ENCODE measurements at places on chromosomes 12 and 14.

DNA sequence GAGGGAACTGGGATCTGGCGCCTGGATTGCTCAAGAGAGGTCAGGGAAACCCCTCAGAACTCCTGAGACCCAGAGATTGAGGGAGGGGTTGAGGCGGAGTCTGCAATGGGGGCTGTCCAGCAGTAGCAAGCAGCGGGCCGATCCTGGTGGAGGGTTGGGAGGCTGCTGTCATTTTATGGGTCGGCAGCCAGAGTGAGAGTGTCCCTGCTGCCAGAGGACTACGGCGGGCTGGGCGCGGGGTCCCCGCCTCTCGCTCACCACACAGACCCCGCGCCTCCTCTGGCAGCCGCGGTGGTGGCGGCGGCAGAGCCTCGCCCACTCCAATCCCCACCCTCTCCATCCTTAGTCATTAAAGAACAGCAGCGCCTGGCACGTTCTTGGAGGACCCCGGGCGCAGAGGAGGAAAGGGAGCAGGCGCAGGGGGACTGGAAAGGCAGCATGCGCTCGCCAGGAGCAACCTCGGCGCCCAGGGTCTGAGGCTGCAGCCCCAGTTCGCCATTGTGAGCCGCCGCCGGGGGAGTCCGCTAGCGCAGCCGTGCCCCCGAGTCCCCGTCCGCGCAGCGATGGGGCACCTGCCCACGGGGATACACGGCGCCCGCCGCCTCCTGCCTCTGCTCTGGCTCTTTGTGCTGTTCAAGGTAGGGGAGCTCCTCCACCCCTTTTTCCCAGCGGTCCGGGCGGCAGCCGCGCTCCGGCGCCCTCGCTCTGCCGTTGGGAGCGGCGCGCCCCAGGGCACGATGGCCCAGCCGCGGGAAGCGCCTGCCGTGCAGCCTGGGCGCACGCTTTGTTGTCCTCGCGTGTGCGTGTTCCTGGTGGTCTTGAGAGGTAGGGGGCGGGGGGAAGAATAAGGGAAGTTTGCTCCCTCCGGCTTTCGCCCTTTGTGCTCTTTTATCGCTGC, at the start of gene PTPRO:
Gene PTPRO, plus strand, starts transcription at position 345 of the 898 bp plus-strand sequence.
- no peaks in the 10 kb centered on the region for H3K27me3 ChIP-seq
- DNase-seq: no peak
- no peaks in the 10 kb centered on the region for H3K4me1 ChIP-seq
- H3K27ac ChIP-seq: peak within 1 kb of the TSS; percentile 8

GRCh38 chr12:54413284-54414190, 5.5 kb downstream of the ITGA5 start:
- H3K27ac ChIP-seq: peak overlapping the region; percentile 37
- H3K4me3 ChIP-seq: peak overlapping the region; percentile 70
- H3K36me3 ChIP-seq: peaks cover 90% of the 10 kb centered on the region
- H3K27me3 ChIP-seq: no peaks in the 10 kb centered on the region
- peaks cover 24% of the 10 kb centered on the region for H3K4me1 ChIP-seq

- no peak for DNase-seq
- no peak overlapping the region for H3K27ac ChIP-seq
- peaks cover 11% of the 10 kb centered on the region for H3K4me1 ChIP-seq
- H3K36me3 ChIP-seq: no peaks in the 10 kb centered on the region
- no peak overlapping the region for H3K4me3 ChIP-seq
- H3K27me3 ChIP-seq: no peaks in the 10 kb centered on the region
Measured at GRCh38 chr12:19435831-19436497, 3.3 kb upstream of the AEBP2 start.

DNA sequence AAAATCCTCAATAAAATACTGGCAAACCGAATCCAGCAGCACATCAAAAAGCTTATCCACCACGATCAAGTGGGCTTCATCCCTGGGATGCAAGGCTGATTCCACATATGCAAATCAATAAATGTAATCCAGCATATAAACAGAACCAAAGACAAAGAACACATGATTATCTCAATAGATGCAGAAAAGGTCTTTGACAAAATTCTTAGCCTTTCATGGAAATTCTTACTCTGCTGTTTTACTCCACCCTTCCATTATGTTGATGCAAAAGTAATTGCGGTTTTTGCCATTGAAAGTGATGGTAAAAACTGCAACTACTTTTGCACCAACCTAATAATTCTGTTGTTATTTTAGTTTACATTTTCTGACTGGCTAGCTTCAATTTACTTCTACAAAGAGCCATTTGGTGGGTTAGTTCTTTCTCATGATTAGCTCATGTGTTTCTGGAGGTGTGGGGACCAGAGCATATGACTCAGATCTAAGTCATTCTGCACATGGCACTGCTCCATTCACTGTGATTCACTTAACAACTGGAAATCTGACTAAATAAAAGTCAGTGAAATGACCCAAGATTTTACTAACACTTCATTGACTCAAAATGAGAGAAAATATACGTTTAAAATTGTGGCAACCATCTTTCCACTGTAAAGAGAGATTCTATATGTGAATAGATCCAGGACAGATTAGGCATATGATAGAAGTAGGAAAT, 99.9 kb downstream of the TMTC3 start:
- H3K36me3 ChIP-seq: no peaks in the 10 kb centered on the region
- no peak for DNase-seq
- H3K4me1 ChIP-seq: no peaks in the 10 kb centered on the region
- H3K27me3 ChIP-seq: no peaks in the 10 kb centered on the region
- H3K4me3 ChIP-seq: no peak overlapping the region

GRCh38 chr12:26523708-26524150, 309.3 kb downstream of the ITPR2 start:
- no peaks in the 10 kb centered on the region for H3K36me3 ChIP-seq
- no peaks in the 10 kb centered on the region for H3K27me3 ChIP-seq
- H3K4me3 ChIP-seq: no peak overlapping the region
- DNase-seq: peak; percentile 93

- peaks cover 38% of the 10 kb centered on the region for H3K4me1 ChIP-seq
- no peaks in the 10 kb centered on the region for H3K27me3 ChIP-seq
- no peak overlapping the region for H3K4me3 ChIP-seq
- H3K27ac ChIP-seq: no peak overlapping the region
Measured at GRCh38 chr12:120247183-120247582, 18.3 kb downstream of the PXN start.

- H3K27ac ChIP-seq: no peak within 1 kb of the TSS
- no peak for DNase-seq
- H3K36me3 ChIP-seq: no peaks in the 10 kb centered on the region
- no peaks in the 10 kb centered on the region for H3K4me1 ChIP-seq
- no peak within 1 kb of the TSS for H3K4me3 ChIP-seq
- no peaks in the 10 kb centered on the region for H3K27me3 ChIP-seq
Measured at GRCh38 chr12:91111366-91112325, at the start of gene LUM. Gene LUM, minus strand, starts transcription at chr12:91111494. Its CDS starts 2,515 bp downstream, at chr12:91108979.

DNA sequence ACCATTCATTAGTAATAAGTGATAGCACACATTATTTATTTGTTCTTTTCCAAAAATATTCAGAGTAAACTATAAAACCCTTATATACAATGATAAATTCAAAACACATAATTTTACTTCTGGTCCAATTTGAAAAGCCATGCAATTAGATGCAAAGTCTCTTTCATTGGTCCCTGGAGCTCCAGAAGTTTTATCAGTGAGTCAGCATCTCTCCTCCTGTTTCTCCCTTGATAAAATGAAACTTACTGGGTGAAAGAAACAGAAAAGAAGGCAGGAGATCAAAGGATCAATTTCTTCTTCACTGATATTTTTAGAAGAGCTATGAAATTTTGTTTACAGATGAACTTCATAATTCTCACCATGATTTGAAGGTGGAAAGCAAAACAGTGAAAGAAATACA, 47.5 kb downstream of the IFNG start:
- H3K27ac ChIP-seq: no peak overlapping the region
- H3K27me3 ChIP-seq: no peaks in the 10 kb centered on the region
- no peak for DNase-seq
- H3K4me3 ChIP-seq: no peak overlapping the region

GRCh38 chr14:105205673-105206208, 24.6 kb upstream of the NUDT14 start:
- no peak overlapping the region for H3K4me3 ChIP-seq
- no peak overlapping the region for H3K27ac ChIP-seq
- H3K4me1 ChIP-seq: peaks cover 26% of the 10 kb centered on the region
- no peak for DNase-seq

GRCh38 chr12:111825509-111825908, 16.5 kb upstream of the MAPKAPK5 start:
- DNase-seq: no peak
- no peaks in the 10 kb centered on the region for H3K4me1 ChIP-seq
- no peak overlapping the region for H3K4me3 ChIP-seq
- H3K36me3 ChIP-seq: no peaks in the 10 kb centered on the region

DNA sequence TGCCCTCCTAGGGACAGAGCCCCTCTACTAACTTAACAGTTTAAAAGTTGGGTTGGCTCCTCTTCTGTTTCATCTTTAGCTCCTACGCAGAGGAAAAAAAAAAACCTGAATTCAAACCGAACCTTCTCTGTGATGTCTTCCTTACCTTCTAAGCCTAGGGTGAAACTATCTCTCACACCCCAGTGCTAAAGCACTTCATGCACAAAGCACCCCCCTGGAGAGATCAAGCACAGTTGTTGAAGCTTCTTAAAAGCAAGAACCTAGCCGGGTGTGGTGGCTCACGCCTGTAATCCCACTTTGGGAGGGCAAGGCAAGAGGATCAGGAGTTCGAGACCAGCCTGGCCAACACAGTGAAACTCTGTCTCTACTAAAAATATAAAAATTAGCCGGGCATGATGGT, 37.6 kb downstream of the CORO1C start:
- H3K4me1 ChIP-seq: peaks cover 15% of the 10 kb centered on the region
- H3K4me3 ChIP-seq: no peak overlapping the region
- H3K27me3 ChIP-seq: no peaks in the 10 kb centered on the region
- peaks cover 8% of the 10 kb centered on the region for H3K36me3 ChIP-seq
- no peak for DNase-seq

DNA sequence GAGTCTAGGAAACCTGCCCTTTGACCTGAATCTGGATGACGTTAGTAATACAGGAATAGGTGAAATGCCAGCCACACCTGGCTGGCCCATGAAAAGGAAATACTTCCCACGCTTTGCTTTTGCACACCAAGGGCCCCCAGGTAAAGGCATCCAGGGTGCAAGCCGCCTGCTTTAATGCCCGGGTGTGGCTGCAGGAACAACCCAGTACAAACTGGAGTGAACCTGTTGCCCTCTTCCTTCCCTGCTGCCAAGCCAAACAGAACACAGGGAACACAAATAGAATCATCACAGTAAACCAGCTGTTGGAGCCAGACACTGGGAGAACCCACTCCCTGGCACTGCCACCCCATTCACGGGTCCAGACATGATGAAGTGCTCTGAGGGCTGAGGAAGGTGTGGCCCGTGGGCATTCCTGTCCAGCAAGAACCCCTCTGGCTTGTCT, 24.2 kb upstream of the FOS start:
- no peak for DNase-seq
- H3K36me3 ChIP-seq: no peaks in the 10 kb centered on the region
- H3K4me3 ChIP-seq: no peak overlapping the region
- H3K4me1 ChIP-seq: peaks cover 24% of the 10 kb centered on the region
- no peaks in the 10 kb centered on the region for H3K27me3 ChIP-seq

DNA sequence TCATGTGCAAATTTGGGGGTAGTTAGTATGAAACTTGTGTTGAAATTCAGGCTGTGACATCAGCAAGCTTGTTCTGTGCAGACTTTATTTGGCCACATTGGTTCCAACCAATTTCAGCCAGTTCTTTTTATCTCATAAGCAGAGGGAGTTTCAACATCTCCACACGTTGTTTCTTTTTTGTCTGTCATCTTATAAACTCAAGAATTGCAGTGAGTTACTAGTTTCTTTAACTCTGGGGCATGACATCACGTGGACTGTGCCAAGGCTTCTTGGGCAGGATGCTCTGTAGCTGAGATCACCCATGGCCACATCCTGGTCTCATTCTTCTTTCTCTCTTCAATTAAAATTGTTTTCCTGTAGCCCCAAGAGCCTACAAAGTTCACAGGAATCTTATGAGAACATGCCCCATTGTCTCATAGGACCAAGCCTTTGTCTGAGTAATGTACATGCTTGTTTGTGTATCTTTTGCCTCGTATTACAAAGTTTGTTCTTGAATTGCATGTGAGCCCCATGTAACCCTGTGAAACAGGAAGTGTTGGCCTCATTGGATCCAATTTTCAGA, 982.0 kb upstream of the TMEM132C start:
- DNase-seq: no peak
- H3K27me3 ChIP-seq: no peaks in the 10 kb centered on the region
- no peak overlapping the region for H3K4me3 ChIP-seq
- H3K36me3 ChIP-seq: no peaks in the 10 kb centered on the region
- peak overlapping the region; percentile 41 for H3K27ac ChIP-seq

DNA sequence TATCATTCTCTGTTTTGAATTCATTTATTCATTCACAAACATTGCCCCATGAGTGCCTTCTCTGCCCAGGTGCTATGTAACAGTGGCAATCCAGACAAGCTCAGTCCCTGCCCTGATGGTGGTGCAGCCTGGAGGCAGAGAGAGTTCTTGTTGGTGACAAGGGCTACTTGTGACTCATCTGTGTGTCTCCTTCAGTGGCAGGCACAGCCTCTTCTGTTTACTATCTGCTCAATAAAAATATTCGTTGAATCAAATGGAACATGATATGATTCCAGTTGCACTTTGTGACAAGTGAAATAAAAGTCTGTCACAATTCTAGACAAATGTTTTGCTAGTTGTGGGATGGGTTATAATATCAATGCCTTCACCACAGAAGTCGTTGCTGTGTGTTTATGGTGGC, 20.6 kb upstream of the CPM start:
- no peaks in the 10 kb centered on the region for H3K27me3 ChIP-seq
- no peak overlapping the region for H3K27ac ChIP-seq
- H3K36me3 ChIP-seq: no peaks in the 10 kb centered on the region
- H3K4me1 ChIP-seq: no peaks in the 10 kb centered on the region

DNA sequence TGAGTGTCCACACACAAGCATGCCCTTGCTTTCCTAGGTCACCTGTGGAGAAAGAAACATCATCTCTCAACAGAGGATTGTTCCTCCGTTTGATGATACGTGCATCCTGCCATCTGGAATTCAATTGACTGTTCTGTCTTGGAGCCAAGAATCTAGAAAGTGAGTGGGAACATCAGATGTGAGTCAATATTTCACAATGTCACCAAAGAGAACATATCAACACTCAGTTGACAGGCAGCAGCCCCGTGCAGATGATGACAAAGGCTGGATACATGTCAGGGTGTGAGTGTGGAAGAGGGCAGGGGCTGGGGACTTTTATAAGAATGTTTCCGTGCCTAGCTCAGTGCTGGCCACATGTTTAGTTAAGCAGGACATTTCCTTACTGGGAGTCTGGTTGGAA, 76.1 kb downstream of the TBC1D30 start:
- H3K36me3 ChIP-seq: no peaks in the 10 kb centered on the region
- H3K4me1 ChIP-seq: no peaks in the 10 kb centered on the region
- no peak overlapping the region for H3K4me3 ChIP-seq

Measured in ascending aorta (tissue), 2 donors.